ENCODE measurements at places on chromosomes 5 and 9.

GRCh38 chr5:86461169-86461956 lies 156.4 kb upstream of the COX7C start:
- DNase-seq, result no peak

- no peak for DNase-seq
These were observed 24.6 kb upstream of the PTGER4 start for GRCh38 chr5:40655138-40655537.

DNA sequence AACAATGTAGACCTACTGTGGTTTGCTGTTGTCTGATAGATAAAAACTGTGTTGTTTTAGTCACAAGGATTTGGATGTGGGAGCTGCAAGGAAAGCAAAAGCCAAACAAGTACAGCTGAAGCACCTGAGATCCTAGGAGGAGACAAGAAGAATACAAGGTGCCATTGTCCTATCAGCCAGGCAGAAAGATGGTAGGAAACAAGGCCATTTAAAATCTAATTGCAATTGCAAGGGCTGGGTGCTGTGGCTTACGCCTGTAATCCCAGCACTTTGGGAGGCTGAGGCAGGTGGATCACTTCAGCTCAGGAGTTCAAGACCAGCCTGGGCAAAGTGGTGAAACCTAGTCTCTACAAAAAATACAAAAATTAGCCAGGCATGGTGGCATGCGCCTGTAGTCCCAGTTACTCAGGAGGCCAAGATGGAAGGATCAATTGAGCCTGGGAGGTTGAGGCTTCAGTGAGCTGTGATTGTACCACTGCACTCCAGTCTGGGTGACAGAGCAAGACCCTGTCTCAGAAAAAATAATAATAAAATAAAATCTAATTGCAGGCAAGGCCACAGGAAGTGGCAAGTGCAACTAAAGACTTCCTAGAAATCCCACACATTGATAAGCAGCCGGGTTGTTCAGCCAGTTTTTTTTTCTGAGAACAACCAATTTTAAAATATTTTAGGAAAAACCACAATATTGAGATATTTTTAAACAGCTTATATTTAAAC lies 22.6 kb downstream of the DOCK8 start:
- no peak for DNase-seq

- DNase-seq, result no peak
These were observed 66.9 kb downstream of the DCP2 start for GRCh38 chr5:113043491-113043931.

DNA sequence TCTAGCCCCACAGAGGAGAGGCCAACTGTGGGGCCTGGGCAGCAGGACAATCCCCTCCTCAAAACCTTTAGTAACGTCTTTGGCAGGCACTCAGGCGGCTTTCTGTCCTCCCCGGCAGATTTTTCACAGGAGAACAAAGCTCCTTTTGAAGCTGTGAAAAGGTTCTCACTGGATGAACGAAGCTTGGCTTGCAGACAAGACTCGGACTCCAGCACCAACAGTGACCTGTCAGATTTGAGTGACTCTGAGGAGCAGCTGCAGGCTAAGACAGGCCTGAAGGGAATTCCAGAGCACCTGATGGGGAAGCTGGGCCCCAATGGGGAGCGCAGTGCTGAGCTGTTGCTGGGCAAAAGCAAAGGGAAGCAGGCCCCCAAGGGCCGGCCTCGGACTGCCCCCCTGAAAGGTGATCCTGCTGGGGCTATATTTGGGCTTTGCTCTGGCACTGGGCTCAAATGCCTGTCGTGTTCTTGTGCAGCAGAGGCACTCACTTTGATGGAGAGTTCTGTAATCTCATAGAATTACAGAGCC lies 39.4 kb downstream of the KDM3B start:
- DNase-seq, result no peak

GRCh38 chr5:25554077-25554476 lies 909.3 kb upstream of the CDH10 start:
- no peak for DNase-seq

DNA sequence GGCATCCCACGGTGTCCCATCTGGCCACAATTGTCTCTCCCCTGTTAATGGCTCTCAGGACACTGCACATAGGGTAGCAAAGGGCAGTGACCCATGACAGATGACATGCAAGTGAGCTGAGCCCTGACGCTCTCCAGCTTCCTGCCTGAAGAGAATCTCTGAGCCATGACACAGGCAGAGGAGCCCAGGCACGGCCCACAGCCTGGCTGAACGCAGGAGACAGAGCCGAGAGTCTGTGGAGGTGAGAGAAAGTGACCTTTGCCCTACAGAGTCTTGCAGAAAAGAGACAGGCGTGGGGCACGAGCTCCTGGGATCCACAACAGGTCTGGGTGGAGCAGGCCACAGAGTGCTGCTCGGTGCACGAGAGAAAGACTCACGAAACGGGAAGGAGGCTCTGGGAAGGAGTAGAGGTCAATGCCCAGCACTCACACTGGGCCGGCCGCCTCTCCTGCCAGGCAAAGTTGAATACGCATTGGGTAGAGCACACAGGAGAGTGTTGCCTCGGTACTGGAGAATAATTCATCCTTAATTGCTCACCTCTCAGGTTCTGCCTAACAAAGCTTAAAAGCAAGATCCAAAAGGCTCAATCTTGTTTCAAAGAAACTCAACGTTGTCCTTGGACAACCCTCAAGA lies 90.3 kb downstream of the MRPL36 start:
- DNase-seq, result no peak

GRCh38 chr5:147234239-147234824 lies 494 bp upstream of the STK32A start:
- DNase-seq, result no peak

- no peak for DNase-seq
These were observed 98.7 kb downstream of the EDIL3 start for GRCh38 chr5:84285641-84286637.

- DNase-seq, result no peak
These were observed 21.5 kb upstream of the TGFBI start for GRCh38 chr5:136007271-136007670.

- DNase-seq, result no peak
These were observed 23.0 kb downstream of the FRRS1L start for GRCh38 chr9:109143881-109144562.

DNA sequence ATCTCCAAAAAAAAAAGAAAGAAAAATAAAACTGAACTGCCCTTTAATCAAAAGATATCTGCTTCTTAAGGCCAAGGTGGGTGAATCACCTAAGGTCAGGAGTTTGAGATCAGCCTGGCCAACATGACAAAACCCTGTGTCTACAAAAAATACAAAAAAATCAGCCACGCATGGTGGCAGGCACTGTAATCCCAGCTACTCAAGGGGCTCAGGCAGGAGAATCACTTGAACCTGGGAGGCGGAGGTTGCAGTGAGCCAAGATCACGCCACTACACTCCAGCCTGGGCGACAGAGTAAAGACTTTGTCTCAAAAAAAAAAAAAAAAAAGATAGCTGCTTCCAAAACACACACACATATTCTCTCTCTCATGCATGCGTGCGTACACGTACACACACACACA lies 17.8 kb downstream of the SCAI start:
- DNase-seq, result no peak

GRCh38 chr9:14111696-14112095 lies 202.2 kb downstream of the NFIB start:
- DNase-seq, result no peak

DNA sequence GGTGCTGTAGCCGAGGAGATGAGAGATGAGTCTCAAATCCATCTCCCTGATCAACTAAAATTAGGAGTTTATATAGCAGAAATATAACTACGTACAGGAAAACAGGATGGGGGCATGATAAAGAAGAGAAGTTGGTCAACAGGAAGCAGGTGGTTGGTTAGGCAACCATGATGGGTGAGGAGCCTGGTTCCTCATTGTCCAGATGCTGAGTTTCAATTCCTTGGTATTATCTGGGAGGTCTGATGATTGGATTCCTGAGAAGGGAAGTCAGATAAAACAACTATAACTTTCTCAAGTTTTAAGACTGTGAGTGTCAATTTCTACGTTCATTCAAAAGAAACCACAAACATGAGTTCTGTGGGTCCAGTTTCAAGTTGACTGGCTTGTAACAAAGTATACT lies 323.9 kb downstream of the MTRR start:
- no peak for DNase-seq
